ENCODE measurements at places on chromosomes 11 and 22. TPM values are rescaled to one million over a fixed set of nuclear protein-coding genes. Genes with fewer than 3 reads are reported as not detected.

GRCh38 chr11:125372088-125372487 is 124.0 kb downstream of the FEZ1 start:
- no peaks in the 10 kb centered on the region for H3K36me3 ChIP-seq
- H3K4me1 ChIP-seq = peaks cover 2% of the 10 kb centered on the region
- no peak overlapping the region for H3K27ac ChIP-seq
- no peak for DNase-seq

GRCh38 chr22:22404598-22405284 is 103.8 kb downstream of the ZNF280B start:
- H3K4me3 ChIP-seq = no peak overlapping the region
- H3K27me3 ChIP-seq = peaks cover 21% of the 10 kb centered on the region
- no peaks in the 10 kb centered on the region for H3K4me1 ChIP-seq
- no peaks in the 10 kb centered on the region for H3K36me3 ChIP-seq

GRCh38 chr11:31651208-31651607 is 141.6 kb downstream of the ELP4 start:
- H3K4me1 ChIP-seq = no peaks in the 10 kb centered on the region
- DNase-seq = no peak
- peaks cover 3% of the 10 kb centered on the region for H3K36me3 ChIP-seq
- no peak overlapping the region for H3K4me3 ChIP-seq
- H3K27ac ChIP-seq = no peak overlapping the region

GRCh38 chr11:72781313-72782080 is 12.3 kb downstream of the STARD10 start:
- peaks cover 11% of the 10 kb centered on the region for H3K4me1 ChIP-seq
- H3K4me3 ChIP-seq = peak overlapping the region; percentile 62
- H3K36me3 ChIP-seq = no peaks in the 10 kb centered on the region
- H3K27ac ChIP-seq = peak overlapping the region; percentile 49
- peak; percentile 68 for DNase-seq

DNA sequence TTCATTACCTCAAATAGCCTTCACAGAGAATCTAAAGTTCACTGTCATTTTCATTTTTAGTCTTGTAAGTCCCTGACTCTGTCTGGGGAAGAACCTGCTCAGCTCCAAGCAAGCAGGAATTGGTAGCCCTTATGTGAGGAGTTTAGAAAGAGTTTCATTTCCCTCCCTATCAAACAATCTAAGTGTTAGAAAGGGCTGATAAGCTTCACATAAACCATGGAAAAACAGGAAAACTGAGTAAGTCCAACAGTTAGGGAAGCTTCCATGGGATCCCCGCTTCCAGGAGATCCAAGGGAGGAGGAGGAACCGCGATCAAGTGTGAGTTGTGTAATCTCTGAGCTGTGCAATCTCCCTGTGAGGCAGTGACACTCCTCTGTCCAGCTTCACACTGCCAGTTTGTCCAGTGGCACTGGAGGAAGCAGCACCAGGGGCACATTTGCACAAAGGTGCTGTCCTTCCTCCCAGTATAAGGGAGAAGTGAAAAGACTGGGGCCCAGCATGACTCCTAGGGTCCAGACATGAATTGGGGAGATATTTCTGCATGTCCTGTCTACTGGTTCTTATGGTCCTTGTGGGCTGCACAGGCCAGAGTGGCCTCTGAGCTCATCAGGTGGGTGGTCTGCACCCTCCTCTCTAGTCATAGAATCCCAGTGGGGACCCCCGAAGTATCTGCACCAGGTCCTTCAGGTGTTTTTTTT is 4.3 kb downstream of the PRAME start:
- no peak for DNase-seq
- H3K36me3 ChIP-seq = no peaks in the 10 kb centered on the region
- H3K27me3 ChIP-seq = peaks cover 5% of the 10 kb centered on the region
- no peak overlapping the region for H3K4me3 ChIP-seq

GRCh38 chr11:130448416-130449309 is at the start of gene ADAMTS15:
Gene ADAMTS15 (plus strand): TSS chr11:130448645. CDS start chr11:130448974, 329 bp downstream.
- peak within 1 kb of the TSS; percentile 76 for H3K4me3 ChIP-seq
- peaks cover 72% of the 10 kb centered on the region for H3K27me3 ChIP-seq
- H3K36me3 ChIP-seq = no peaks in the 10 kb centered on the region
- no peak within 1 kb of the TSS for H3K27ac ChIP-seq

GRCh38 chr11:86067009-86067850 is 1.7 kb downstream of the PICALM start:
- peaks cover 3% of the 10 kb centered on the region for H3K36me3 ChIP-seq
- H3K4me3 ChIP-seq = peak overlapping the region; percentile 99
- DNase-seq = no peak
- peak overlapping the region; percentile 94 for H3K27ac ChIP-seq

Gene MYOD1
- total RNA-seq = not detected

Gene RASSF10
- not detected for total RNA-seq

Gene SOX6
- not detected for total RNA-seq

All from activated naive CD8-positive, alpha-beta T cell treated with anti-CD3 and anti-CD28 coated beads, Interleukin-2, amount 10 ng/mL, durations not matched to agents 7 days and 5 days (primary cell).